ENCODE measurements at places on chromosomes 11 and 22. TPM values are rescaled to one million over a fixed set of nuclear protein-coding genes. Genes with fewer than 3 reads are reported as not detected.

The IL18 gene
- total RNA-seq: 11.1 TPM

The OR8D1 gene
- not detected for total RNA-seq

The OR51B5 gene
- total RNA-seq: not detected

DNA sequence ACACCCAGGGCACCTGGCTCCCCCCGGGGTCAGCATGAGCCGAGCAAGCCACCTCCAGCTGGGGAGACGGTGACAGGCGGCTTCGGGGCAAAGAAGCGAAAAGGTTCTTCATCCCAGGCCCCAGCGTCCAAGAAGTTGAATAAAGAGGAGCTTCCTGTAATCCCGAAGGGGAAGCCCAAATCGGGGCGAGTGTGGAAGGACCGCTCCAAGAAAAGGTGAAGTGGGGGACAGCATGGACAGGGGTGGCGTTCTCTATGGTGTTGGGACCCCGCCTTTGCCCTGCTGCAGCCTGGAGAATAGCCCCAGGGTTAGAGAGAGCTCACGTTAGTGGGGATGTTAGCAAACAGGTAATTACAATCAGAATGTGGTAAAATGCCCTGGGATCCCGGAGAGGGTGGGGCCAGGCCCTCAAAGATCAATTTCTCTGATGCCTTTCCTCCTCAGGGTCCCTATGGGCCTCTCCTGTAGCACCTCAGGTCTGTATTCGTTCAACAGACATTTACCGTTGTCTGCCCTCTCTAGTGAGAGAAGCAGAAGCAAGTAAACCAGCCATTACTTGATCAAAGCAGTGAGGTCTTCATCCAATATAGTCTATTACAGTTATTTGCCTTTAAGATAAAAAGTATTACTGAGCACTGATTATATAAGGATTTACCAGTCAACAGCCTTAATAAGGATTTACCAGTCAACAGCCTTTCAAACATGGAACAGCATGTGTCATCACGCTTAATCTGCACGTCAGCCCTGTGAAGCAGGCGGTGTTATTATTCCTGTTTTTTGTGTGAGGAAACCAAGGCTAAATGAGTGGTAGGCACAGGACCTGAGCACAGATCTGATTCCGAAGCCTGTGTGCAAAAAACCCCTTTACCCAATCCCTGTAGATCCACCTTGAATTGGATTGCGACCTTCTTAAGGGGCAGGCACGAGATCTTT, 1.0 kb downstream of the CCDC86 start:
- no peak for DNase-seq
- H3K4me1 ChIP-seq: no peaks in the 10 kb centered on the region
- H3K36me3 ChIP-seq: peaks cover 3% of the 10 kb centered on the region
- H3K4me3 ChIP-seq: peak overlapping the region; percentile 85

The OR51I1 gene
- total RNA-seq: not detected

The SSTR3 gene
- total RNA-seq: not detected

DNA sequence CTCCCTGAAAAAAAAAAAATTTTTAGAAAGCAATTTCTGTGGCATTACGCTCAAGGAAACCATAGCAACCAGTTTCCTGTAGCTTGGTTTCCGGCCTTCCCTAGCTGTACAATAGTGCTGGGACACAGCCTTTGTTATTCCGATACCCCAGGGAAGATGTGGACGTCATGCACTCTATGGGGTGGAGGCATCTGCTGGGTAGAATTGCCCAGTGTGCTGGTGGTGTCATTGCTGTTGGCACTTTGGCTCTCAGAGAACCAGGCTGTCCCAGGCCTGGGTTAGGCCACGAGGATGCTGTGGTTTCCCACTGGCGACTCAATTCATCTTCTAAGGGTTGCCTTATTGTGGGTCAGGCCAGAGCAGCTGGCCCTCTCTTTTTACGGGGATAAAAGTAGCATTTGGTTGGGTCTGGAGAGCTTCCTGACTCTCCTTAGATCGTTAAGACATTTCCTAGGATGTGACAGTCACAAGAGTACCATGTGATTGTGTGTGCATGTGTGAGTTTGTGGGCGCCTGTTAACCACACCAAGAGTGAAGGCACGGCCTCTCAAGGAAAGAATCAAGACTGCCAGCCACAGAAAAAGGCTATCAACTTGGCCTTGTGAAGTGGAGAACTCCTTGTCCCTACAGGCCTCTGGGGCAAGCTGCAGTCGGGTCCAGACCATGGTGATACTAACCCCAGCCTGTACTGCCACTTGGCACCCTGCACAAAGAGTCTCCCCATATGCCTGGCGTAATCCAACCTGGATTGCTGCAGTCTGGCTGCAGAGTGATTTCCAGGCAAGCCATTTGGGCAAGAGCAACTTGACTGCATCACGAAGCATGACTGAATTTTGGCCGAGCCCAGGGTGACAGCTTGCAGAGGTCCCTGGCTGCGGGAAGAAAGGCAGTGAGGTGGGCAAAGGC, 35.9 kb upstream of the NAV2 start:
- no peaks in the 10 kb centered on the region for H3K36me3 ChIP-seq
- no peak overlapping the region for H3K4me3 ChIP-seq
- peak overlapping the region; percentile 44 for H3K27ac ChIP-seq

GRCh38 chr11:95991545-95991944, 67.6 kb upstream of the MTMR2 start:
- H3K4me3 ChIP-seq: no peak overlapping the region
- no peak for DNase-seq
- no peaks in the 10 kb centered on the region for H3K36me3 ChIP-seq
- H3K27ac ChIP-seq: peak overlapping the region; percentile 3
- no peaks in the 10 kb centered on the region for H3K27me3 ChIP-seq
- H3K4me1 ChIP-seq: no peaks in the 10 kb centered on the region

The CHRM4 gene
- total RNA-seq: 0.28 TPM

DNA sequence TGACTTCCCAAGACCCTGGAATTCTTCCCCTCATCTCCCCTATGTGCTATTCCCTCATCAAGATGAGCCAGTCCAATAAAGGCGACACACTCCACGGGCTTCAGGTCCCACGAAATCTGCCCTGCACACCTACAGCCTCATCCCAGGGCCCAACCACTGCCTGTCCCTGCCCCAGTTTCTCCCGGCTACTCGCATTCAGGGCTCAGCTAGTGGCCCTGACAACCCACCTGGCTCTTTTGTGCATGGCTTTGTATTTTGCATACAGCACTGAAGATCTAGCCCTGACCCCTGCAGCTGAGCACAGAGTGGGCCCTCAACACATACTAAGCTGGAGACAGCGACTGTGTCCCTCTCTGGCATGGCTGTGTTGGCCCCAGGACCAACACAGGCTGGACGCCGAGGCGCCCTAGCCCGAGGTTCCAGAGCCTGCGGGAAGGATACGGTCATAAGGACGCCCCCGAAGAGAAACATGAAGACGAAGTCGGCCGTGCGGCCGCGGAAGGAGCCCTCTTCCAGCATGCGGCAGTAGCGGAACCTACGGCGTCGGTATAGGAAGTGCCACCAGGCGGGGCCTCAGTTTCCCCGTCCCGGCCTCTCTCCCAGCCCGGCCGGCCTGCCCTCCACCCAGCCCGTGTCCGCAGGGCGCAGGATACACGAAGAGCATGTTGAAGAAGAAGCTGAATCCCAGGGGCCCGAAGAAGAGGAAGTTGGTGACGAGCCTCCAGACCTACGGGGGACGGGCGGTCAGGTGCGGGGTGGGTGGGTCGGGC, 710 bp downstream of the DERL3 start:
- DNase-seq: no peak
- no peaks in the 10 kb centered on the region for H3K27me3 ChIP-seq
- peaks cover 8% of the 10 kb centered on the region for H3K36me3 ChIP-seq
- peak overlapping the region; percentile 90 for H3K27ac ChIP-seq

DNA sequence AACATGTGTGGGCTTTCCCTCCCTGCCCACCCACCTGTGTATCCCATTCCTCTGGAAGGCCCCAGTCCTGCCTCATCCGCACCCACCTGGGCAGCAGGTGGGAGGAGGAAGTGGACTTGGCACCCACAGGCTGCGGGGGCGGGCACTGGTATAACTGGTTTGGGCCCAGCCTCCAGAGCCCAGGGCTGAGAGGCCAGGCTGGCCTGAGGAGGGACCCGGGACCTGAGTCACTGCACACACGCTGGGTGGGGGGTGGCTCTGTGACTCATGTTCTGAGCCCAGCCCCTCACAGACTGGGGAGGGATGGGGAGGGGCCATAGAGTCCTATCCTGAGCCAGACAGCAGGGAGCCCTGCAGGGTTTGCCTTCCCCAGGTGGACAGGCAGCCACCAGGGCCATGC, 16.7 kb downstream of the PHLDA2 start:
- DNase-seq: no peak
- H3K27ac ChIP-seq: no peak overlapping the region
- no peaks in the 10 kb centered on the region for H3K27me3 ChIP-seq
- H3K36me3 ChIP-seq: no peaks in the 10 kb centered on the region

GRCh38 chr11:6298605-6299004, 21.7 kb downstream of the CAVIN3 start:
- no peak overlapping the region for H3K4me3 ChIP-seq
- no peaks in the 10 kb centered on the region for H3K36me3 ChIP-seq
- H3K27me3 ChIP-seq: no peaks in the 10 kb centered on the region
- no peak for DNase-seq

- no peak for DNase-seq
- H3K4me1 ChIP-seq: peaks cover 62% of the 10 kb centered on the region
- no peaks in the 10 kb centered on the region for H3K27me3 ChIP-seq
- H3K27ac ChIP-seq: peak overlapping the region; percentile 91
- peaks cover 5% of the 10 kb centered on the region for H3K36me3 ChIP-seq
Measured at GRCh38 chr11:64227405-64227956, 1.4 kb downstream of the NUDT22 start.

The GSTT2 gene
- total RNA-seq: 0.48 TPM

- peaks cover 16% of the 10 kb centered on the region for H3K4me1 ChIP-seq
- no peak for DNase-seq
- H3K27me3 ChIP-seq: no peaks in the 10 kb centered on the region
- no peaks in the 10 kb centered on the region for H3K36me3 ChIP-seq
- H3K27ac ChIP-seq: no peak overlapping the region
- H3K4me3 ChIP-seq: no peak overlapping the region
Measured at GRCh38 chr11:13972944-13973343, 10.4 kb downstream of the SPON1 start.

The DEPDC5 gene
- 8.6 TPM for total RNA-seq

- no peak overlapping the region for H3K27ac ChIP-seq
- H3K4me3 ChIP-seq: no peak overlapping the region
- no peaks in the 10 kb centered on the region for H3K36me3 ChIP-seq
- H3K27me3 ChIP-seq: no peaks in the 10 kb centered on the region
- DNase-seq: no peak
Measured at GRCh38 chr11:124463324-124463723, 17.8 kb upstream of the OR8B8 start.

DNA sequence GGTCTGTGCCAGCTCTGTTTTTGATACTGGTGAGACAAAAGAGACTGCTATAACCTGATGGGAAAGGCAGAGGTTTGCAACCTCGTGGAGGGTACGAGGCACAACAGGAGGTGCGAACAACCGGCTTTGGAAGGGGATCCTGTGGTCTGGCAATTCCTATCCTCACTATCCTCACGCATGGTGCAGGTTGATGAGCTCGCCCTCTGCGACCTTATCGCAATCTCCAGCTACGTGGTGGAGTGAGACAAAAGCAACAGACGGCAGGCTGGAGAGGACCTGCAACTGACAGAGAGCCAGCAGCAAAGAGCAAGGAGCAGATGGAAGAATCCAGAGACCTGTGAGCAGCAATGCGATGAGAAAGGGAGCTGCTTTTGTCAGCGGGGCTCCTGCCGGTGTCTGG, 47.3 kb upstream of the TSKU start:
- no peaks in the 10 kb centered on the region for H3K4me1 ChIP-seq
- H3K27ac ChIP-seq: no peak overlapping the region
- no peak for DNase-seq
- H3K27me3 ChIP-seq: no peaks in the 10 kb centered on the region
- no peak overlapping the region for H3K4me3 ChIP-seq

- no peaks in the 10 kb centered on the region for H3K36me3 ChIP-seq
- peaks cover 13% of the 10 kb centered on the region for H3K4me1 ChIP-seq
- H3K27me3 ChIP-seq: no peaks in the 10 kb centered on the region
- no peak for DNase-seq
- H3K27ac ChIP-seq: no peak overlapping the region
Measured at GRCh38 chr22:25062386-25063085, 110.0 kb downstream of the KIAA1671 start.

DNA sequence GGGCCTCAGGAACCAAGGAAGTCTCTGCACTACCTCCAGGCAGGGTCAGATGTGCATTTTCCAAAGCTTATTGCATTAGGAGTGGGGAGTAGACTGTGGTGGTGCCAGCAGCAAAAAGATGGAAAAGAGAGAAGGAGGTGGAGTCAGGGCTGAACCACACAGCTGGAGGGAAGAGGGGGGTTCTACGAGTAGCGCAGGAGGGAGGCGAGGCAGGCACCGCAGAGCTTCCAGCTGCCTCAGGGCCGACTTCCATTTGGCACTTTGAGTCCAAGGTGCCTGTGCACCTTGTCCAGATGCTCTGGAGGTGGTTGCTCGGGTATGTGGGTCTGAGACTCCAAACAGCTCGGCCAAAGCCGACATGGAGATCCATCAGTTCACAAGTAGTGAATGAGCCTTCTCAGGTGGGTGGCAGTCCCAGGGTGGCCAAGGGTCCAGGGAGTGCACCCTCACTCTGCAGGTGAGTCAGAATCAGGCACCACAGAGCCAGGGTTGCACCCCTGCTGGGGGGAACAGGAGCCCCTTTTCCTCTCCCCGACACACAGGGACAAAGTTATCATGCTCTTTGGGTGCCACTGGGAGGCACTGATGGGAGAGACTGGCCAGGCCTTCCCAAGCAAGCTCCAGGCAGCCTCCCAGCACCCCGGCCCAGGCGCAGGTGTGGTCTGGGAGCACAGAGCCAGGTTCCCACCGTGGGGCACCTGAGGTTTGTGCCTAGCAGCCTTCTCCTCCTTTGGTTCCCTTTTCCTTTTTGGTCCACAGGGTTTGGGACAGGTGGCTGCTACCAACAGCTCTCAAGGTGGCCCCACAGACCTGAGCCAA, 30.2 kb downstream of the GGT5 start:
- H3K27me3 ChIP-seq: no peaks in the 10 kb centered on the region
- H3K4me1 ChIP-seq: no peaks in the 10 kb centered on the region
- no peak overlapping the region for H3K4me3 ChIP-seq
- H3K36me3 ChIP-seq: peaks cover 5% of the 10 kb centered on the region
- DNase-seq: no peak

DNA sequence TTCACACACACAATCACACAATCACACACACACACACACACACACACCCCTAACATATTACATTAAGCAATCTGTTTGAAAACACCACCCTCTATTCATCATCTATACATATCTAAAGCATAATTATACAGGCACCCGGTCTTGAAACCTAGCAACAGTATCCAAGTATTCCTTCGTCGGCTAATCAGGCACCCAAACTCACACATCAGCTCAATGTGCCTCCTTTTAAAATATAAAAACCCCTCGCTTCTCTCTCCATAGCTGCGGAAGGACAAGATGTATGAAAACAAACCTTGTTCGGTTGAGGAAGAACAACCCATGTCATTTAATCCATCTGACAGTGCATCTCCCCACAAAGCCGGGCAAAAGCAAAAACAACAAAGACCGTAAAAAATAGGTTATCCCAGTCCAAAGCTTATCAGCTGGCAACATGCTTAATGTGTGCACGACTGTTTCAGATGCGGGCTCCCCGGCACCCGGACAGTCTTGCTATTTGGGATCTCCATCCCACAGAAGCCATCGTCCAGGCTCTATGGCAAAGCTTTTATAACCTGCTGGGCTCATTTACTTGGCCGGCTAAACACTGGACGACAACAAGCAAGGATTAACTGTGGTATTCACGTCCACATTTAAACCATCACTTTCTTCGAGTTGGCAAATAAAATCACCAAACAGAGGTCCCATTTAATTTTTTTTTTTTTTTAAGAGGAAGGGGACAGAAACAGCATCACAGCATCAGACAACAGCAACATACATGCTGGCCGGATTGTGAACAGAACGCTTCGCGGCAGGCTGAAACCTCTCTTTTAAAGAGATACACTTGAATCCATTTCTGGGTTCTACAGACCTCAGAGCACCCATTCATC, 365.5 kb downstream of the SHANK2 start:
- H3K27ac ChIP-seq: no peak overlapping the region
- H3K27me3 ChIP-seq: no peaks in the 10 kb centered on the region
- H3K4me3 ChIP-seq: no peak overlapping the region
- H3K4me1 ChIP-seq: no peaks in the 10 kb centered on the region
